ENCODE measurements at places on chromosomes 3 and 15.

DNA sequence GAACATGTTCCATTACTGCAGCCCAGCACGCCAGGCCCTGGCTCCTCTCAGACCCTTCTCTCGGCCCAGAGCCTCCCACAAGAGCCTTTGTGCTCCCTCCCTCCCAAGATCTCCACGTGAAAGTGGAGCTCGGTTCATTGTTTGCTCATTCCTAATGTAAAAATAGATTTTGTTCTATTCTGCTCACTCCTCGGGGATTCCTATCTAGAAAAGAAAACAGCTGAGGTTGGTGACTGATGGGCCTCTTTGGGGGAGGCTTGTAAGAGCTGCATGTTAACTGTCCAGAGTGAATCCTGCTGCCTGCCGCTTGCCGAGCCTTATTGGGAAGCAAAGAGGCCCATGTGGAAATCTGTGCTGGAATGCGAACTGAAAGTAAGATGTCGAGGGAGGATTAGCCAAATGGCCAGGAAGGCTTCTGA, 267.1 kb downstream of the LRTM1 start:
- no peak for DNase-seq

GRCh38 chr15:69719527-69720240, 267.1 kb downstream of the RPLP1 start:
- DNase-seq = peak; percentile 48

GRCh38 chr3:186814100-186814499, 7.8 kb upstream of the RFC4 start:
- no peak for DNase-seq

- no peak for DNase-seq
These were observed 148.9 kb upstream of the IL12A start for GRCh38 chr3:159839561-159840379.

Measured in activated CD4-positive, alpha-beta T cell treated with anti-CD3 and anti-CD28 coated beads, Interleukin-2, amount 50 U/mL, for 4 hours (primary cell).